ENCODE measurements at places on chromosomes 2 and 18.

- DNase-seq: peak; percentile 43
These were observed 909 bp downstream of the NFATC1 start for GRCh38 chr18:79396431-79397246.

GRCh38 chr2:9738535-9739496 lies 104.5 kb upstream of the TAF1B start:
- no peak for DNase-seq

DNA sequence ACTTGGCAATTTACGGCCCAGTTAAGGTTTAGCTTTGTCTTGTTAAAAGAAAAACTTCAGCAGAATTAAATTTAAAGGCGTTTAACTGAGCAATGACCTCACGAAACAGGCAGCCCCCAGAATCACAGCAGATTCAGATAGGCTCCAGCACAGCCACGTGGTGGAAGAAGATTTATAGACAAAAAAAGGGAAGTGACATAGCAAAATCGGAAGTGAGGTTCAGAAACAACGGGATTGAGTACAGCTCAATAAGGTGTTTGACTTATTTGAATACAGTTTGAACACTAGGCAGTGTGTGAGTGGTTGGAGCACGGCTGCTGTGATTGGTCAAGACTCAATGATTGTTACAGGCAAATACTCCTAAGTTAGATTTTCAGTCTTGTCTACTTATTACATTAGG lies 79.8 kb downstream of the MOGAT1 start:
- DNase-seq: no peak

- DNase-seq: no peak
These were observed 169.4 kb downstream of the SMAD7 start for GRCh38 chr18:48781163-48781987.

GRCh38 chr2:113698892-113699447 lies 57.5 kb downstream of the SLC35F5 start:
- no peak for DNase-seq

- DNase-seq: no peak
These were observed 631.0 kb upstream of the NXPH2 start for GRCh38 chr2:139411236-139411635.

DNA sequence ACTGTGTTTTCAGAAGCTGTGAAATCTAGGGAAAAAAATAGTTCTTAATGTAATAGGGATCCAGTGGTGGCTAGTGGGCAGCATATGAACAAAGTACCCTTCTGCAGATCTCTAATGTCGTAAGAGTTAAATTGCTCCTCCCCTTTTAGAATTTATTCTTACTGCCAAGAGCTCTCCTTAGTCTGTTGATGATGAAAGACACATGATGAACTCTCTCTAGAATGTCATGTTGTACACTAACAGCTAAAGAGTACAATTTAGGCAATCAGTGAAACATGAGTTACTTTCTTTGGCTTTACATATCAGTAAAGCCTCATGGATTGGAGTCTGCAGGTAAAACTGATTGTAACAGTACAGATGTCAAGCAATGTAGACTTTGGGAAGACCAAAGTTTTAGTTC lies 84.2 kb downstream of the SLC39A10 start:
- no peak for DNase-seq

GRCh38 chr2:121501031-121501430 lies 29.6 kb upstream of the RNU4ATAC start:
- DNase-seq: no peak

- no peak for DNase-seq
These were observed 21.9 kb downstream of the CD28 start for GRCh38 chr2:203728321-203728720.

- no peak for DNase-seq
These were observed 168.0 kb upstream of the KLF7 start for GRCh38 chr2:207333599-207334300.

- no peak for DNase-seq
These were observed 216.8 kb downstream of the CAMKMT start for GRCh38 chr2:44578471-44579093.

GRCh38 chr2:43424262-43425207 lies 171.3 kb downstream of the THADA start:
- peak; percentile 36 for DNase-seq

DNA sequence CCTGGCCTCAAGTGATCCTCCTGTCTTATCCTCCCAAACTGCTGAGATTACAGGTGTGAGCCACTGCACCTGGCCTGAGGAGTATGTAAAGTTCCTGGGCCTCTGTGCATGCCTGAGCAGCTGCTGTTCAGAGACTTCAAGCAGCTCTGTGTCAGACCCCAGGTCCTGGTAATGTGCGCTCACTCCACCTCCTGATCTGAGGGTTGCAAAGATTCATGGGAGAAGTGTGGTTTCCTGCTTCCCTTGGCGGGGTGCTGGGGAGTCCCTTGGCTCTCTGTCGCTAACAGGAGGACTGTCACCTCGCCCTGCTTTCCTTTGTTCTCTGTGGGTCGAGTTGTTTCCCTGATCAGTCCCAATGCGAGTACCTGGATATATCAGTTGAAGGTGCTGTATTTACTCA lies 8.6 kb upstream of the IL36A start:
- peak; percentile 69 for DNase-seq

GRCh38 chr2:229230911-229231310 lies 40.2 kb downstream of the PID1 start:
- no peak for DNase-seq

DNA sequence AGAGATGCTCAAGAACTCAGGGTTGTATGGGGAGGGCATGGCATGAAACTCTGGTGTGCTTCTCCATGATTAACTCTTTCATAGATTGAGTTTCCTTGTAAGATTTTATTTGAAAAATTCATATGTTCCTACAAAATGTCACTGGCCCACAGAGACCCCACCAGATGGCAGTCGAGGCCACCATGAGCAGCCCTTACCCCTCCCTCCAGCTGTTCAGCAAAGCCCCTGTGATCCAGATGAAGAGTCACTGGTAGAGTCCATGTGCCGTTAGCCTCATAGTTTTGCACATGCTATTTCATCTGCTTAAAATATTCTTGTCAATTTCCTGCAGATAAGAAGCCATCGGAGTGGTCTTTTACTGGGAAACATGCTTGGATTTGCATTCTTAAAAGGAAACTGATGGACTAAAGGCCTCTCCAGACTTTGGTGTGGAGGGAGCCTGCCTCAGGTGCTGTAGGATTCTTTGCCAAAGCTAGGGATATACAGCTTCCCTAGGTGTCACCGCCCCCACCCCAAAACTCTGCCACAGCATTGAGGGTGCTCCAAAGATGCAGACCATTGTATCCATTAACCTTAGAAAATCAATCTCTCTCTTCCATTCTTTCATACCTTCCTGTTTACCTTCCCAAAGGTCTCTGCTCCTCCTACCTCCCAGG lies 18.8 kb downstream of the ZNF385B start:
- DNase-seq: no peak

GRCh38 chr2:65049010-65049639 lies 7.1 kb upstream of the CEP68 start:
- DNase-seq: no peak

- DNase-seq: no peak
These were observed 11.3 kb upstream of the PXDN start for GRCh38 chr2:1755436-1756191.

- no peak for DNase-seq
These were observed 147.3 kb upstream of the SLC14A2 start for GRCh38 chr18:45467945-45468344.

DNA sequence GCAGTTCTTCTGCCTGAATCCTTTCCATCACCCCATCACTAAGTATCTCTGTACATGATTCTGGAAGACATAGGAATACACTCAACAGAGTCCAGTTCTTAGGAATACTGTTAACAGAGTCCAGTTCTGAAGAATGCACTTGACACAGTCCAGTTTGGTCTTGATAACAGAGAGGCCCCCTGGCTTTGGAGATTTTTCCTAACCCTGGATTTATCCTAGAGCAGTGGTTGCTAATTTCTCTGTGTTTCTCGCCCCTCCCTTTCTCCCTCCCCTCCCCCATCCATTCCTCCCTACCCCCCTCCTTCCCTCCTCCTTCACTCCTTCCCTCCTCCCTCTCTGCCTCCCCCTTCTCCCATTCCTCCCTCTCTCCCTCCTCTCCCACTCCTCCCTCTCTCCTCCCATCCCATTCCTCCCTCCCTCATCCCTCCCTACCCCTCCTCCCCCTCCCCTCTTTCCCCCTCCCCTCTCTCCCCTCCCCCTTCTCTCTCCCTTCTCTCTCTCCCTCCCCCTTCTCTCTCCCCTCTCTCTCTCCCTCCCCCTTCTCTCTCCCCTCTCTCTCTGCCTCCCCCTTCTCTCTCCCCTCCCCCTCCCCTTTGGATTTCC lies 105.4 kb downstream of the RTN4 start:
- no peak for DNase-seq

- no peak for DNase-seq
These were observed 25.8 kb downstream of the YPEL5 start for GRCh38 chr2:30172627-30173026.

- no peak for DNase-seq
These were observed 686.0 kb upstream of the DDX18 start for GRCh38 chr2:117128461-117128860.

DNA sequence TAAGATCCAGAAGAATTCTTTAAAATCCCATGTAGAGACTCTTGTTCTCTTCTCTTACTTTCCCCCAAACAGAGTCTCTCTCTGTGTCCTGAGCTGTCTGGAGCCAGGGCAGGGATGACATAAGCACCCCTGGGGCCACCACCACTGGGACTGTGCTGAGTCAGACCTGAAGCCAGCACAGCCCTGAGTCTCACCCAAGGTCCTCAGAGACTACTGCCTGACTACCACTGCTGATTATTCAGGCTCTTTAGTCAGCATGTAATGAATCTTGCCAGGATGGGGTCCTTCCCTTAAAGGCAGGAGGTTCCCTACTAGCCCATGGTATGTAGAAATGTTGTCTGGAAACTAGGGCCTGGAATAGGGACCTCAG lies 34.9 kb upstream of the DYNC1I2 start:
- DNase-seq: no peak

GRCh38 chr2:108392029-108392428 lies 14.3 kb downstream of the SULT1C4 start:
- DNase-seq: no peak

GRCh38 chr18:75125382-75126331 lies 83.3 kb downstream of the PTGR3 start:
- no peak for DNase-seq

GRCh38 chr2:202290316-202290715 lies 24.8 kb downstream of the NOP58 start:
- DNase-seq: no peak

DNA sequence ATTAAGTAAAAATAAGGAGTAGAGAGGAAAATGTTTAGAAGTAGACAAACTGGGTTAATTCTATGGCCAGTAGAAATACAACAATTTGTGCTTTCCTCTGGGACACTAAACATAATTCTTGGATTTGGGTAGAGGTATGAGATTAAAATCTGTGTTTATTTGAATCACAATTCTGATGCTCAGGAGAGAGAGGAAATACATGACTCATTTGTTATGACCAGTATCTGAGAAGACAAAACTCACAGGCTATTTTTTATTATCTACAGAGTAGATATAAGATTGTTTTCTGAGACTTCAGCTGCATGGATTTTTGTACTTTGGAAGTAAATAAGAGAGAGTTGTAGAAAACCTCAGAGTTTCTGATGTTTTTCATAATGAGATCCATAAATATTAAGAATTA lies 315.7 kb upstream of the CWC22 start:
- DNase-seq: no peak

GRCh38 chr2:15166878-15167277 lies 394.3 kb downstream of the NBAS start:
- no peak for DNase-seq

DNA sequence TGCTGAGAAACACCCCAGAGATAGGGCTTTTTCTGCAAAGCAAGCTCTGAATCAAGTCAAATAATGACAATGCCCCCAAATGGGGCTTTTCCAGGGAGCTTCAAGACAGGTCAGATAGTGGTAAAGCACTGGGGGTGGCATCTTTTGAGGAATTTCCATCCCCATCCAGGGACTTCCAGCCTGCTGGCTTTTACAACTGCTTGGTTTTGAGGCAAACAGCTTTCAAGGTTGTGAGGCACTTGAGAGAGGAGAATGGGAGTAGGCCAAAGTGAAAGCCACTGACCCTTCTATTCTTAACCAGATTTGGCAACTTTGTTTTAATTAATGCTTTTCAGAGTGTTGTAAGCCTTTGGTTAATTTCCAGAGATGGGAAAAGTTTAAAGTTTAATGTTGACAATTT lies 762.0 kb upstream of the POU3F3 start:
- no peak for DNase-seq

DNA sequence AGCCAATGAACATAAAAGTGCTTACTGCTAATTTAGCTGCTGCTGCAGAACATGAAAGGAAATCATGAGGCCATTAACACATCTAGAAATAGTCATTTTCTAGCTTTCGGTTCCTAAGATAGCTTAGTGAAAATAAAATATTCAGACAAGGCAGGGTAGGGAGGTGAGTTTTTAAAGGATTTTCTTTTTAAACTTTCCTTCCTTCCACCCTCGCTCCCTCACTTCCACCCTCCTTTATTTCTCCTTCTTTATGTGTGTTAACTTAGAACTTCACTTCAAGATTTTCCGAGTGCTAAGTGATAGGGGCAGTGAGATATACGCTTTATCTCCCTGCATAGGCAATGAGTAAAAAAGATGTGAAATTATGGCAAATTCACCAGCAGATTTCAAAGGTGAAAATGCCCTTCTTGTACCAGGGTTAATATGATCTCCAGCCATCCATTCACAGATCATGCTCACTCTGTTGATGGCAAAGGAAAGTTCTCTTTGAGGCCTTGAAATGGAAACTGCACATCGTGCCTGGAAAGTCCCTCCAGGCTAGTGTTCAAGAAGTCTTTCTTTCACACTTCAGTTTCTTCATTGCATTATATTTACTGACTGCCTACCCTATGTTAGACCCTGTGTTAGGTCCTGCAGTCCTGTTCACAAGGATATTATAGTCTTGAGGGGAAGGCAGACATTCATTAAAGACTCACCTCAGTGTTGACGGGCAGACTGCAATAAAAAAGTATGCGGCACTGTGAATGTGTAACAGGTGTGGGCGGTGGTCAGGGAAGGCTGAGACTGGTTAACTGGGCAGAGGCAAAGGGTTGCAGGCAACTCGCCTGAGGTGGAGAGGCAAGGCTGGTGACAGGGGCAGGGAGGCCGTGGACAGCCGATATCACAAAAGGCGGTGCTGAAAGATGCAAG lies 200.8 kb downstream of the PLCL1 start:
- peak; percentile 52 for DNase-seq

DNA sequence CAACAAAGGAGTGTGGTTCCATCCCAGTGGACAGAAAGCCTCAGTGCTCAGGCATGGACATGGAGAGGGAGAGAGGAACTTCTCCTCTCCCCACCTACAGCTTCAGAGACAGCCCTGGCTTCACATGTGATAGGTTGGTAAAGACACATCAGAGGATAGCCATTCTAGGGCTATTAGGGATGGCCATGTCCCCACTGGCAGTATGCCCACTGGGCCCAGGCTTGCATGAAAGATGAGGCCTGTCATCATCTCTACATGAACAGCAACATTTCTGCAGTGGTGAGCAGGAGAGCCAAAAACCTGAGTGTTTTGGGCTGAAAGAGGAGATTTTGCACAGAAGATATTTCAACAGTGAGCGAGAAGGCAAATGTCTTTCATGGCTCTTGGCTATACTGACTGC lies 517.2 kb downstream of the NR4A2 start:
- no peak for DNase-seq

Data from T-helper 2 cell treated with Interferon-gamma antibody and Interleukin-4, amounts not matched to agents 5 μg/mL and 100 μg/mL, for 36 hours (primary cell).